Airway epithelial cell (primary cell): ENCODE measurements at places on chromosomes 1 and 21. TPM values are rescaled to one million over a fixed set of nuclear protein-coding genes. Genes with fewer than 3 reads are reported as not detected.

Gene CCDC24
- total RNA-seq: 5.3 and 6.4 TPM in 2 replicates

Gene ARHGEF19
- 26.7 and 28.1 TPM in 2 replicates for total RNA-seq

Gene CCDC17
- total RNA-seq: 0.19 and 0.56 TPM in 2 replicates

Gene SELENBP1
- 7.7 and 8.6 TPM in 2 replicates for total RNA-seq

Gene OR14K1
- not detected in 2 replicates for total RNA-seq

Gene S100B
- total RNA-seq: 0.42 TPM in 1 of 2 replicates, not detected in the other

Gene CRNN
- 5.2 and 6.1 TPM in 2 replicates for total RNA-seq

Gene MXRA8
- 1.6 and 4.9 TPM in 2 replicates for total RNA-seq

Gene ADAMTS4
- total RNA-seq: 0.05 and 0.07 TPM in 2 replicates

Gene GPA33
- total RNA-seq: not detected in 2 replicates

Gene STK40
- total RNA-seq: 14.4 and 14.5 TPM in 2 replicates

Gene BTG2
- total RNA-seq: 57.2 and 85.4 TPM in 2 replicates

Gene PLA2G2F
- not detected in 2 replicates for total RNA-seq
